Suprapubic skin (tissue), 4 donors: ENCODE measurements at places on chromosomes 11 and 22. TPM values are rescaled to one million over a fixed set of nuclear protein-coding genes. Genes with fewer than 3 reads are reported as not detected.

SPDYC gene
- total RNA-seq, result not detected

DNA sequence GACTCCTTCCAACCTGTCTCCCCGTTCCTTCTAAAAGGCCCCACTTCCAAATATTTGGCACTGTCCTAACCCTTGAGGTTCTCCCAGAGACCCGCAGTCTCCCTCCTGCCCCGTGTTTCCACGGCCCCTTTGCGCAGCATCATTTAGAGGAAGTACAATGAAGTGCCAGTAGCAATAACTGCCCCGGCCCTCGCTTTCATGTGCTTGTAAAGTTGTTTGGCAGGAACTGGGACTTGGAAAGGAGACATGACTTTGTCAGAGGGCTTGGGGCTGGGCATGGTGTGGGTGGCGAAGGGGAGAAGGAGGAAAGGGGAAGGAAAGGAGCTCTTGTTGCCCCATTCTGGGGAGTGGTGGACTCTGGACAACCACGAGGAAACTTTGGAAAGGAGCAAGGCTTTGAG is 2.6 kb downstream of the CD44 start:
- H3K27me3 ChIP-seq, result no peaks in the 10 kb centered on the region
- peak overlapping the region; percentile 99 for H3K27ac ChIP-seq
- no peaks in the 10 kb centered on the region for H3K36me3 ChIP-seq
- peaks cover 79% of the 10 kb centered on the region for H3K4me1 ChIP-seq

DNA sequence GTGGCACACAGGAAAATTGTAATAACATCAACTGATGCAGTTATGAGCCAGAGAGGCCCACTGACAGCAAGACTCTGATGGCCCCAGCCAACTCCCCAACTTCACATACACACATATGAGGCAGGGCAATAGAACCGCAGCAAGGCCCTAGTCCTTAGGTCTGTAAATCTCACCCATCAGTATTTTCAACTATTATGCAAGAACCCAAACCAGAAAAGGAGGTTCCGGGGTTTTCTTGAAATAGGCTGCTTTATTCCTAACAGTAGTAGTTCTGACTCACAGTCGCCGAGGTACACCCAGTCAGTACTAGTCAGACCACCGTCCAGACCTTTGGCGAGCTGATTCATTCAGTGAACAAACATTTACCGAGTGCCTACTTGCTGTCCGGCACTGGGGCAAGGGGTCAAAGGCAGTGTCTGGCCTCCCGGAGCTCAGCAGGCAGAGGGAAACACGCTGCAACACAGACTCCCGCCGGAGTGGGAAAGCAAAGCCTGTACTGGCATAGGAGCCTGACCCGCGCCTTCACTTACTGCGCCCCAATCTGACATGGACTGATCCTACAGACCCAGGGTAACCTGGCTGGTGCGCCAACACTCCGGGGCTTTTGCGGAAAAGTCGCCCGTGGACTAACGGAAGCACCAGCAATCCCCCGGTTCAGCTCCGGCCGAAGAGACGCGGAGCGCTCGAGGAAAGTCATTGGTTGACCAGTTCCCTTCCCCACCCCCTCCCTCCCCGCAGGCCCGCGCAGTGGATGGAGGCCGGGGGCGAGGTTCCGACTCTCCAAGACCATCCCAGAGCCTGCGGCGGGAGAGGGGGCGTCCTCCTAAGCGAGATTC is 1.3 kb downstream of the PLEKHA7 start:
- H3K4me1 ChIP-seq, result peaks cover 24% of the 10 kb centered on the region
- peaks cover 24% of the 10 kb centered on the region for H3K27me3 ChIP-seq
- peak overlapping the region; percentile 74 for H3K27ac ChIP-seq
- peak overlapping the region; percentile 83 for H3K4me3 ChIP-seq

GRCh38 chr11:70429724-70430521 is 31.6 kb downstream of the CTTN start:
- H3K27me3 ChIP-seq, result no peaks in the 10 kb centered on the region
- no peaks in the 10 kb centered on the region for H3K4me1 ChIP-seq
- no peak for DNase-seq
- H3K27ac ChIP-seq, result no peak overlapping the region
